ENCODE measurements at places on chromosomes 11 and 22.

DNA sequence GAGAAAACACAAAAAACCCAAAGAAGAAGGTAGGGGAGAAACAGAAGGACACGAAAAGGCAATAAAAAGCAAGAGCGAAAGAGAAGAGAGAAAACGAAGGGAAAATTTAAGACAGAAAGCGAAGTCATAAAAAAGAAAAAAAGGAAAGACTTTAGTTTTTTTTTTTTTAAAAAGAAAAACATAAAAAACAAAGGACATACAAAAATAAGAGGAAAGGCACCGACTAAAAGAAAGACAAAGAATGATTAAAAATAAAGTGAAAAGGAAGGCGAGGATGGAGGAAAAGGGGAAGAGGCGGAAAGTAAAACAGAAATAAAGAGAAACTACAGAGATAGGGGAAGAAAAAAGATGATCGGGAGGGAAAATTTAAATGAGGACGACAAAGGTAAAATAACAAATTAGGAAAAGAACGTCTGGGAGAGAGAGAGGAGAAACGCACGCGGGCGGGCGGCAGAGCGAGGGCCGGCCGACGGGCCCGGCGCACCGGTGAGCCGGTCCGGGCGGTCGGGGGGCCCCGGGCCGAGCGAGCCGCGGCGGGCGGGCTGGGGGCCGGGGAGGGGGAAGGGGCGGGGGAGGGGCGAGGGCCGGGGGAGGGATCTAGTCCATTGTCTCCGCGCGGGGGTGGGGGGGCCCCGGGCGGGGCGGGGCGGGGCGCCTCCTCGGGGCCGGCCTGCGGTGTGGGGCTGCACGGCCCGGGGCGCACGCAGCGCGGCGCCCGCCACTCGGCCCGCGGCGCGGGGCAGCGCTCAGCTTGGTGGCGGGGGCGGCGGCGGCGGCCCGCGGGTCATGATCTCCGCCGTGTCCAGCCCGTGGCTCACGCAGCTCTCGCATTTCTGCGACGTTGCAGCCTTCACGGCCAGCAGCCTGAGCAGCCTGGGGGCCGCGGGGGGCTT lies at the start of gene TBX1:
TBX1 (plus strand) TSS at position 721 of the 893 bp plus-strand sequence; CDS start at position 787, 66 bp downstream.
- DNase-seq, result no peak

DNA sequence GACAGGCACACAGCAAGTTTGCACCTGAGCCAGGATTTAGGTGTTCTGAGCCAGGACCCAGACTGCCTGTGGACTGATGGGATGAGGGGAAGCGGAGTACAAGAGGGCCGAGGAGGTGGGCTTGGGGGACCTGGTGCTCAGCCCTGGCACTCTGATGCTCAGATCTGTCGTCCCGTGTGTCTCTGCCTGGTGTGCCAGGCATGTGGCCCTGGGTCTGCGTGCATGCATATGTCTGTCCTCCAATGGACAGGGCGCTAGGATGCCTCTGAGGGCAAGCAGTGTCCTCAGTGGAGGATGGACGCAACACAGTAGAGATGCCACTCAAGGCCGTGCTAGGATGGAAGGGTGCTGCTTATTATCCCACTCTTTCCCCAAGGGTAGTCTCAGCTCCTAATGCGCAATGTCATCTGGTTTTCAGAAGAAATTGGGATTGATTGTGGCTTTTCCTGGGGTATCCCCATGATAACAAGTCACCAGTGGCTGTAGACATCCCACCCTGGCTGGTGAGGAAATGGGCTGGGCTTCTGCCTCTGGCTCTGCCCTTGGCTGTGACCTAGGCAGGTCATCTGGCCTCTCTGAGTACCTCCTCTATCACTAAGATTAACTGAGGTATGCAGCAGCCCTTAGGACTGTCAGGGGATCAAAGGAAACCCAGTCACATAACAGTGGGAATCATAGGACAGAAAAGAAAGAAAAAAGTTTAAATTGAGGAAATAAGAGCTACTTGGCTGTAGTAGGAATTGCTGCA lies 35.7 kb upstream of the SUSD2 start:
- no peak for DNase-seq

- DNase-seq, result no peak
Observed at GRCh38 chr11:67120881-67121710, 2.0 kb downstream of the KDM2A start.

DNA sequence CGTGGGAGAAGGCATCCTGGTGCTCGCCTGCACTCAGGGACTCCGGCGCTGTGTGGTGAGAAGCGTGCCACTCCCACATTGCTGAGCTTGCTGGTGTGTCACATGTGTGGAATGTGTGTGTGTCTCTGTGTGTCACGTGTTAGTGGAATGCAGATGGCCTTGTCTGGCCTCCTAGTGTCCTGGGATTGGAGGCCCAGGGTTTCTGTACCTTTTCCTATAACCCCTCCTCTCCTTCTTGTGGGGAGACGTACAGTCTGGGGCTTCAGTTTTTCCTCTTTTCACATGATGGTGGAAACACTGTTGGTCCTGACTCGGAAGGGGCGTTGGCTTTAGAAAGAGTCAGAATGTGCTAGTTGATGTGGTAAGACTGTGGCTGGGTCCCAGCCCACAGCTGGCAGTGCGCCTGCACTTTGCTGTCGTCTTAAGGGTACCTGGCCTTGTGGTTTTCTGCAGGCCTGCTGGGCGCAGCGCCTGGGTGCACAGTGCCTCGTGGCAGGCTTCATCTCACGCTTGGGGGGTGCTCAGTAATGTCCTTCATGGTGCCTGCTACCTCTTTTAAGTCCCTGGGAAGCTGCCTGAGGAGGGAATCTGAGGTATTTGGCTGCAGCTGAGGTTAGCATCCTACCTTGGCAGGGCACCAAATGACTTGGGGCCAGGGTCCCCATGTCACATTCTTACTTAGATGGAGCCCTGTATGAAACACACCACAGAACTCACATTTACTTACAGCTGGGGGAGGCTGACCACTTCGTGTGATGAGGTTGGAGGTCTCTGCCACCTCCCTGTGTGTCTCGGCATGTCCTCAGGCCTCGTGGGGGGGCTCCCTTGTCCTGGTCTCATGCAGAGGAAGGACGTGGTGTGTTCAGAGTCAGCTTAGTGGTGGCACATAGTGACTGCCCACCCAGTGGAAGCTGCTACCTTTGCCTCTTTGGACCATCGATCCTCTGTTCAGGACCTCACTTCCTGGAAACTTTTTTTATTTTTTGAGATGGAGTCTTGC lies 61.9 kb downstream of the MED15 start:
- no peak for DNase-seq

DNA sequence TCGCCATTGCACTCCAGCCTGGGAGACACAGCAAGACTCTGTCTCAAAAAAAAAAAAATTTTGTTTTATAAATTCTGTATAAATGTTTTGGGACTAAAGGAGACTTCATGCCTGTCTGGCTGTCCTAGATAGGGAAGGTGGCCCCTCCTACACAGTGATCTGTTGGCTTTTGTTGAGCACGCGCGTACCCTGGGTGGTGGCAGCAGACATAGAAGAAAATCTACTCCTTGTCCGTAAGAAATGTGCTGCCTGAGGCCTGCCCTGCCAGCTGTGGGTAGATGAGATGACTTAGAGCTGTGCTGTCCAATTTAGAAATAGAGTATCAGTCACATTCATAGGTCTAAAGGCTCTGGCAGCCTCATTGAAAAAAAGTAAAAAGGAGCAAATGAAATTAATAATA lies 37.0 kb downstream of the AP2A2 start:
- DNase-seq, result no peak

DNA sequence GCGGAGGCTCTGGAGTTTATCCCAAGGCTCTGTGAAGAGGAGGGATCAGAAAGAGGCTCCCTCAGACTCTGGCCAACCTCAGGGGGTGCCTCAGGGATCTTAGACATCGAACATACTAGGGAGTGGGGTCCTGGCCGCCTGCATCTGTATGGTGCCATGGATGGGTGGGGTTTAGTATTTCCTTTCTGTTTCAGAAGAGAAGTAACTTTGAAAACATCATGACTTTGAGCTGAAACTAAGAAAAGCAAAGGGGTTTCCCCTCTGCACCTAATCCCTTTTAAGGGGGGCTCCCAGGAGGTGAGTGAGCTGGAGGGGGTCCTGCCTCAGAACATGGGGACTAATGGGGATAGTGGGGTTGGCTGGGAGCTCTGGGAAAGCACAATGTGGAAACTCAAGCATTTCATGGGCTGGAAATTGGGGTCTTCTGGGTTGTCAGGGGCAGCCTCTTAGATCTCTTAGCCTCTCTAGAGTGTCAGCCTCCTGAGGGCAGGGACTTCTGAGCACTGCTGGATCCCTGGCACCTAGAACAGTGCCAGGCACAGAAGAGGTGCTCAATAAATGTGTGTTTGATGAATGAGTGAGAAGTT lies 11.8 kb upstream of the SSTR3 start:
- DNase-seq, result no peak

GRCh38 chr11:1204381-1205101 lies 18.3 kb upstream of the MUC5B start:
- DNase-seq, result no peak

GRCh38 chr11:91967026-91967690 lies 257.5 kb upstream of the FAT3 start:
- DNase-seq, result no peak

DNA sequence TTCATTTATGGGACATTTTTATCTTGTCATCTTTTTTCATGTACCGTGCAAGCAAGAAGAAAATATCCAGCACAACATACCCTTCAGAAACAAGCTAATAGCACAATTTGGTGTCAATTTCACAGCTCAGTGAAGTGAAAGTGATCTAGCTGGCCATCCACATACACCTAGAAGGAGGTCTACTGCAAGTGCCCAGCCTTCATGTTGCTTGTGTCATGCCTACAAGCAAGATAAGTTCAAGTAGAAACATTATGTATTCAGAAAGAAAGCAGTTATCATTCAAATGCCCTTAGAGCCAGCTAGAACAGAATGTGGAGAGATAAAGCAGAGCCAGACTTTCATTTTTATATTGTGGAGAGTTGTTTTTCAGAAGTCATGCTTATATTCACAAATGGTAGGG lies 325.7 kb upstream of the PITPNB start:
- DNase-seq, result no peak

DNA sequence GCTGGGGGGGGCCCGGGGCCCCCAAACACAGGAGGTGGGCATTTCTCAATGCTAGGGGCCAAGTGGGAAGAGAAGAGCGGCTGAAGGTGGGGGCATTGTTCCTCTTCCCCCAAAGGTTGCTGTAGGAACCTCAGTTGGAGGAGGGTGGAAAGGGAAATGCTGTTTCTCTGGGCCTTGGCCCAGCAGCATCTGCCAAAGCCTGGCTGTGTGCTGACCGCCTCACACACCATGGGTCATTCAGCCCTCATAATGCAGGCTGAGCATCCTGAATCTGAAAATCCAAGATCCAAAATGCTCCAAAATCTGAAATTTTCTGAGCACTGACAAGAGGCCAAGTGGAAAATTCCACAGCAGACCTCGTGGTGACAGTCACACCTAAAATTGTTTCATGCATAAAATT lies 49.0 kb upstream of the BID start:
- no peak for DNase-seq

- no peak for DNase-seq
Observed at GRCh38 chr22:26134654-26135330, 34.5 kb upstream of the SEZ6L start.

GRCh38 chr22:49011379-49011768 lies 816.3 kb downstream of the BRD1 start:
- no peak for DNase-seq

GRCh38 chr11:9462806-9463537 lies 2.2 kb downstream of the ZNF143 start:
- DNase-seq, result no peak

DNA sequence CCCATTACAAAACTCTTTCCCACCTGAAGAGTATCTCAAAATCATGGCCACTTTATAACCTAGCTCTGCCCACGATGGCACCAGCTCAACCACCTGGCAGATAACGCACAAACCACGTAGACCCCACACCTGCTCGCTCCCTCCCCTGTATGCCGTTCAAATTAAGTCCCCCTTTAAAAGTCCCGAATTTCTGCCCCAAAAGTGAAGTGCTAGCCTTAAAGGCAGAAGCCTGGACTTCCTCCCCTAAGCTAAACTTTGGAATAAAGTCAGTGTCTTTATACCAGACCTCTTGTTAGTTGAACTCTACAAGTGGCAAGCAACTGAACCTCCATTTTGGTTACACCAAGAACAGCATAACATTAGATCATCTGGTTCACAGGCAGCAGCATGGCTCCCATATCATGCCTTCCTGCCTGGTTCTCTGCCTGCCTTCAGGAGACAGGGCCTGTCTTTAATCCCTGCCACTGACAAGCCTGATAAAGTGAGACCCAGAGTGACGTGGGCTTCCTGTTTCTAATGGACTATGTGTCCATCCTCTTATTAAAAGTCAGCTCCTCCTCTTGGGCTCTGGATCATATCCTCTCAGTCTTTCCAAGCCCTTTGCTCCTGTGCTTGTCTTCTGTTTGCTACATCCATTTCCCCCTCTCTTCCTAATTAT lies 32.6 kb upstream of the NNMT start:
- no peak for DNase-seq

- DNase-seq, result no peak
Observed at GRCh38 chr11:118614511-118614910, 7.1 kb downstream of the PHLDB1 start.

- DNase-seq, result no peak
Observed at GRCh38 chr22:28992565-28993356, 68.9 kb downstream of the C22orf31 start.

GRCh38 chr11:1690167-1691025 lies 6.6 kb upstream of the KRTAP5-6 start:
- no peak for DNase-seq

- no peak for DNase-seq
Observed at GRCh38 chr11:87572881-87573280, 535.1 kb downstream of the TMEM135 start.

- DNase-seq, result no peak
Observed at GRCh38 chr11:32847511-32847910, 17.8 kb downstream of the PRRG4 start.

- no peak for DNase-seq
Observed at GRCh38 chr11:85407648-85408047, 219.5 kb downstream of the DLG2 start.

DNA sequence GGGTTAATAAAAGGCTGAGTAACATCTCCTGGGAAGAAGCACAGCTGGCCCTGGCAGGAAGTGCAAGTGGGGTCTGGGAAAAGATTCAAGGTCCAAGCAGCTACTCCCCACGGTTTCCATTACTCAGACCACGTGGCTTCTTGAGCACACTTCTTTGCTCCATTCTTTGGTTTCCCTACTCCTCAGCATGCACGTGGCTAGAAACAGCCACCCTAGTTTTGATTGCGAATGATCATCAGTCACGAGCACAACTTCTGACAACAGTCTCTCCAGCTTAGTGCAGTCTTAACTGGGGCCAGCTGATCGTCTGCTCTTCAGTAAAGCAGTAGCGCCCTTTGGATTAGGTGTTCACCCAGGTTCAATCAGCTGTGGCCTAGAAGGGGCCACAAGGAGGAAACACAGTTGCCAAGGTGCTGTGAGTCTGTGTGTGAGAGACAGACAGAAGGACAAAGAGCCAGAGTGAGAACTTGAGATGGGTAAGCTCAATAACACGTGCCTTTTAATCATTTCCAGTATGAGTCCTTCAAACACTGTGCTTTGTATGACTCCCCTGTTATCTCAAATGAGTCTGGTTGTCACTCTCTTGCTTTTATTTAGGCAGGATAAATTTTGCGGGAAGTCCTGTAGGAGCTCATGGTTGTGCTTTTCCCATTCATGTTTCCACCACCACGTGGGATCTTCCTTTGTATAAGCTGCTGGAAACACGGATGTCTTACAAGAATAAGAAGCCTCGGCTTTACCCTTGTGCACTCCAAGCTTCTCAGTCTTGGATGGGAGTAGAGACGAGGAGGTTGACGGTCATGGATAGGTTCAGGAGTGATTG lies 901 bp upstream of the PARVA start:
- no peak for DNase-seq

- no peak for DNase-seq
Observed at GRCh38 chr11:27282806-27283205, 80.2 kb downstream of the CCDC34 start.

- no peak for DNase-seq
Observed at GRCh38 chr11:773425-773824, 3.9 kb downstream of the GATD1 start.

Data from cortex of kidney (tissue), 1 donor.